ENCODE measurements at places on chromosomes 2 and 18.

GRCh38 chr18:31041271-31042083 is 1.1 kb downstream of the DSC3 start:
- no peak for DNase-seq

DNA sequence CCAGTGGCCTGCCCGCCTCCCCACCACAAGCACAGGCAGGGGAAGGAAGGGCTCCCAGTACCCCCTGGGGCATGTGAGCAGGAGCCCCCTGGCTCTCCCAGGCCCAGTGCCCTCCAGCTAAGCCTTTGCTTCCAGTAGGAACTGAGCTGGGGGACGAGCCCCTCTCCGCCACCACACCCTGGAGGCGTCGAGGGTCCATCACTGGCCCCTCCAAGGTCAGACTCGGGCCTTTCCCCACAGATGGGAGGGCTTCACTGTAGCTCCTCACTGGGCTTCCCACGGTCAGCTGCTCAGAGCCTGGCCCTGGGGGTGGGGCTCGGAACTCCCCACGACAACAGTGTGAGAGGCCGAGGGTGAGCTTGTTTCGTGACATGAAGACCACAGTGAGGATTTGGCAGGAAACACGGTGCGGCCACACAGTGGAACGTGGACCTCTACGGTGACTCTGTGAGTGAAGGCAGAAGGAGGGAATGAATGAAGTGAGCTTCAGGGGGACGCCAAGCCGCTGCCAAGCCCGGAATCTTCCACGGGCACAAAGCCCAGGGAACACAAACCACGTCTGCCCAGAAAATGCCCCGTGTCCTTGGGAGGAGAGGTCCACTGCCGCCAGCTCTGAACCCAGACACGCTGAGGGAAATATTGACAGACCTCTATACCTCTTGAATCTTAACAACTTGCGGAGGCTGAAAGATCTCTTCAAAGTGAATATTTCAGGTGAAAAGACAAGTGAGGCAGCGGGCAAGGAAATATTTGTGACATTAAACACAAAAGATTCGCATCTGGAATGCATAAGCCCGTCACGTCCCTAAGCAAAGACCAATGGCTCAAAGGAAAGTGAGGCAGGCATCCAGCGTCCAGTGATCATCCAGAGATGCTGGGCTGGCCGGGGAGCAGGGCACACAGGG is 144.8 kb upstream of the GPC1 start:
- no peak for DNase-seq

DNA sequence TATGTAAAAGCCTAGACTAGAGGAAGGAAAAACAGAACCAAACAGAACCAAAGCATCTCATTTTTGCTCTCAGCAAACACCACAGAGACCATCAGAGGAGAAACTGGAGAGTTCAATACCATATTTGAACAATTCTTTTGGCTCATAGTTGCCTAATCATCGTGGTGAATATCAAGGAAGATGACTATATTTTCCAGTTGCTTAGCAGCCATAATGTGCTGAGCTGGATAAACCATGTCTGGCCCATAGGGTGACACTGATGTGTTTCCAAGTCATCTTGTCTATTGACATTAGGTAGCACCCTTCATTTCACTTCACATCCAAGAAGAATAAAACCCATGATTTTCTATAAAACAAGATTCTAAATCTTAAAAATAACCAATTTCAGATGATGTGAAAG is 5.9 kb upstream of the XRCC5 start:
- DNase-seq: no peak

- no peak for DNase-seq
These were observed 31.5 kb upstream of the SCG2 start for GRCh38 chr2:223633656-223634055.

DNA sequence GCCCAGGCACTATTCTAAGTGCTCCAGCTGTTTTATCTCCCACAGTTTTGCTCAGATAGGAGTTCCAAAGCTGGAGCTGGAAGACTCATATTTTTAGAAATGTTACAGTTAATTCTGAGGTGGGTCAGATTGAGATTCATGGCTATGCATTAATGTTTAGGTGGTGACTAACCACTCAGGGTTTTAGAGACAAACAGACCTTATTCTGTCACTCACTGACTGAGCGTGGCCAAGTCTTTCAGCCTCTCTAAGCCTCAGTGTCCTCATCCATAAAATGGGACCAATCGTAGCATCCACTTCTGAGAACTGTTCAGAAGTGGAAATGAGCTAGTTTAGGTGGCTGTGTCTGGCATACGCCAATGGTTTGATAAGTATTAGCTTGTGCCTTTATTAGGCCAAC is 4.3 kb upstream of the CASP8 start:
- DNase-seq: no peak

- no peak for DNase-seq
These were observed 127.6 kb upstream of the LINC00305 start for GRCh38 chr18:64276311-64277090.

DNA sequence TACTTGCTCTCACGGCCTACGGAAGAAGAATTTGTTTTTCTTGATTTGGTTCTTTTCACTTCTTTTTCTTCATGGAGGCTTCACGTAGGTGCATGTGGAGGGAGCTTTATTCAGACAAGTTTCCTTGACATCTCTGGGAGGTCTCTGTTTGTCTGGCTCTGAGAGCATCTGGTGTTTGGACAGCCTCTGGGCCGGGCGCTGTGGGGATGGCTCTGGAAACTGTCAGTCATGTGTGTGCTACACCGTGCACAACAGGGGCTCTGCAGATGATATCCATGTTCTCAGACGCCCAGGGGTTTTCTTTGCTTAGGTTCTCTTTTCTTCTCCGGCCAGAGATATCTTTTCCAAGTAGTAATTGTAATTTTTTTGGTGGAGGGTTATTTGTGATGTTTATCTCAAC is 130.7 kb downstream of the SH3RF3 start:
- DNase-seq: no peak

DNA sequence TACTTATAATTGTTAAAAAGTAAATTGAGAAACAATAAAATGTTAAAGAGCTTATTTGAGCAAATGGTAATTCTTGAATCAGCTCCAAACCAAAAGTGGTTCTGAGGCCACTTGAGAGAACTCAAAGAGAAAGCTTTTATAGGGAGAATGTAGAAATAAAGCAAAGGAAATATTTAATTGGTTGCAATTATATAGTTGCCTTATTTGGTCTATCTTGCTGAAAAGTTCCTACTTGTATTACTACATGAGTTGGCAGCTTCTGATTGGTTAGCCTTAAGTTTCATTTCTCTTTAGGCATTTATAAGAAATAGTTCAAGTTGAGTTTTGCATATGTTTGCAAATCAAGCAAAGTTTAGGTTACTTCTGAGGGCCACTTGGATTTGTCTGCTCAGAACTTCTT is 38.1 kb downstream of the SCN2A start:
- no peak for DNase-seq

DNA sequence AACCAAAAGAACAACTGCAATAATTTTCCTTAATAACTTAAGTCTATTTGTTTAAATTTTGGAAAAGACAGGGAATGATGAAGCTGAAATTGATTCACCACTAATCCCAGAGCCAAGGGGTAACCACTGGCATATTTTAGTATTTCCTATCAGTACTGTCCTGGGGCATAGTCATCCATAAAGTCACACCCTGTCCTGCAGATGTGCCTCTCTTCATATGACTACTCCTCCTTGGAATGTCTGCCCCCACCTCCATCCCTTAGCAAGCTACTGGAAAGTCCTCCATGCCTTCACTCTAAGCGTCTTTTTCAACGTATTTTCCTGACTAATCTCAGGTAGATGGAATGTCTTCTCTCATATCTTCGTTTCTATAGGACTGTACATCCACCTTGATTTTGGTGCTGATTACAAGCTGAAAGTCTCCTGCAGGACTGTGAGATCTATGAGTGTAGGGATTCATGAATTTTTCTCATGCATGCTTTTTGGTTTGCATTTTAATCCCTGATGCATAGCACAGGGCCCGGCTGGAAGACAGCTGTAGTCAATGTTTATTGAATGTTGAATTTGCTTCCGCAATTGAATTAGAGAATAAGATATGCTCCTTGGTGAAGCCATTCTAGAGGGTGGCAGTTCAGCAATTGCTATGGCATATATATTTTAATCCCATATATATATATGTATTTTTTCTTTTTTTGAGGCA is 85.6 kb downstream of the MOGAT1 start:
- no peak for DNase-seq

DNA sequence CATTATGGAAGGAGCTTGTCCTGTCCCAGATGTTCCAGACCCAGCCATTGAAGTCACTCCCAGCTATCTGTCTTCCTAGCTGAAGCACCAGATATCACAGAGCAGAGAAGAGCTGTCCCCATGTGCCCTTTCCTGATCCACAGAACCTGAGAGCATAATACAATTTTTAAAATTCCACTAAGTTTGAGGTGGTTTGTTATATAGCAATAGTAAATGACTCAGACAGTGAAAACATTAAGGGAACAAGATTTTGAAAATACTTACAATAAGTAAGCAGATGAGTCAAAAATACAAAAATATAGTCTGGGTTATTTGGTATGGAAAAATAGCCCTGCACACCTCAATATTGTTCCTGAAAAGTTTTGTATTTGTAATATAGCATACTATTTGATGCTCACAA is 85.8 kb upstream of the GLS start:
- no peak for DNase-seq

GRCh38 chr2:191151331-191151730 is 537 bp upstream of the STAT4 start:
- no peak for DNase-seq

- DNase-seq: no peak
These were observed 159.8 kb upstream of the BCL2L11 start for GRCh38 chr2:110960954-110961353.

- DNase-seq: no peak
These were observed 106.8 kb downstream of the ZNF519 start for GRCh38 chr18:14025306-14025940.

- no peak for DNase-seq
These were observed 55.1 kb upstream of the MAP4K3 start for GRCh38 chr2:39492095-39492590.

DNA sequence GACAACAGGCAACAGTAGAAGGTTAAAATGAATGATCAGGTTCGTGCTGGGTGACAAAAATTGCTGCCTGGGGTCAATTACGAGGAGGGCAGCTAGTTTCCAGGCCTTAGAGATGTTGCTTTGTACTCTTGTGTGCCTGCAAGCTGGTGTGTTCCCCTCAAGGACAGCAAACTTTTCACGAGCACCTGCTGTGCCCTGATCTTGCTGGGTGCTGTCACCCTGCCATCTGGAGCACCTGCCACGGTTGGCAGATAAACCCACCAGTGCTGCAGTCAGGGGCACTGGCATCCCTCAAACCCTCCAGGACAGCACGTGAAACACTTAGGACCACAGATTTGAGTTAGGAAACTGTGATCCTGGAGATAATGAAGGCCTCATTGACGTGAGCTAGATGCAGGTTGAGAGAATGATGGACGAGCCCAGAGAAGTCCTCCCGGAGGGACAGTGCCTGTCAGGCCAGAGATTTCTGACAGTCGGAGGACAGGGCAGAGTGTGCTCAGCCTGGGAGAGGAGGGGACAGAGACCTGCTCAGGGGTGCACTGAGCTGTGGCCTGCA is 104.3 kb upstream of the RAB12 start:
- no peak for DNase-seq

GRCh38 chr2:198117406-198118041 is 313.1 kb downstream of the PLCL1 start:
- no peak for DNase-seq

- DNase-seq: no peak
These were observed 145.6 kb upstream of the EPAS1 start for GRCh38 chr2:46151577-46151976.

DNA sequence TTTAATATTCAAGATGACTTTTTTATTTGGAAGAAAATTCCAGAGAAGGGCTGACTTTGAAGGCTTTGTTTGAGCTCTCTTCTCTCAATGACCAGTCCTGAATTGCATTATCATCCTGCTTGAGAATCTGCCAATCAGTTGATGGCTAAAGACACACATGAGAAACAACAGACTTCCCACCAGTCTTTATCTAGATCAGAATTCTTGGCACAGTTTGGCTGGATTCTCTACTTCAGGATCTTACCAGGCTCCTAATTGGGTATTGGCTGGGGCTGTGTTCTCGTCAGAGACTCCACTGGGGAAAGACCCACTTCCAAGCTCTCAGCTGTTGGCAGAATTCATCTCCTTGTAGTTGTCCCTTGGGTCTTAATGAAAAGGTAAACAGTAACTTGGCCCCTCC is 86.0 kb downstream of the WDSUB1 start:
- DNase-seq: no peak

- DNase-seq: no peak
These were observed 19.7 kb downstream of the CLUL1 start for GRCh38 chr18:616380-616995.

All from tibial nerve (tissue), 4 donors.